Effector CD8-positive, alpha-beta T cell (primary cell): ENCODE measurements at places on chromosomes 11 and 22.

DNA sequence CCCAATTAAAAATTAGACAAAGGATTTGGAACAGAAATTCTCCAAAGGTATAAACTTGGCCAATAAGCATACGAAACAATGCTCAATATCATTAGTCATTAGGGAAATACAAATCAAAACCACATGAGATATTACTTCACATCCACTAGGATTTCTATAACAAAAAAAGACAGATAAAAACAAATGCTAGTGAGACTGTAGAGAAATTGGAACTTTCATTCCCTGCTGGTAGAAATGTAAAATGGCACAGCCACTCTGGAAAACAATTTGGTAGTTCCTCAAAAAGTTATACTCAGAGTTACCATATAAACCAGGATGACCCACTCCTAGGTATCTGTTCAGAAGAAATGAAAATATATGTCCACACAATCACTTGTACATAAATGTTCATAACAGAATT lies 71.6 kb downstream of the RPL27A start:
- no peak for DNase-seq

GRCh38 chr22:20588092-20588842 lies 80.9 kb downstream of the MED15 start:
- DNase-seq, result no peak

GRCh38 chr11:111910676-111911562 lies 651 bp downstream of the CRYAB start:
- no peak for DNase-seq

DNA sequence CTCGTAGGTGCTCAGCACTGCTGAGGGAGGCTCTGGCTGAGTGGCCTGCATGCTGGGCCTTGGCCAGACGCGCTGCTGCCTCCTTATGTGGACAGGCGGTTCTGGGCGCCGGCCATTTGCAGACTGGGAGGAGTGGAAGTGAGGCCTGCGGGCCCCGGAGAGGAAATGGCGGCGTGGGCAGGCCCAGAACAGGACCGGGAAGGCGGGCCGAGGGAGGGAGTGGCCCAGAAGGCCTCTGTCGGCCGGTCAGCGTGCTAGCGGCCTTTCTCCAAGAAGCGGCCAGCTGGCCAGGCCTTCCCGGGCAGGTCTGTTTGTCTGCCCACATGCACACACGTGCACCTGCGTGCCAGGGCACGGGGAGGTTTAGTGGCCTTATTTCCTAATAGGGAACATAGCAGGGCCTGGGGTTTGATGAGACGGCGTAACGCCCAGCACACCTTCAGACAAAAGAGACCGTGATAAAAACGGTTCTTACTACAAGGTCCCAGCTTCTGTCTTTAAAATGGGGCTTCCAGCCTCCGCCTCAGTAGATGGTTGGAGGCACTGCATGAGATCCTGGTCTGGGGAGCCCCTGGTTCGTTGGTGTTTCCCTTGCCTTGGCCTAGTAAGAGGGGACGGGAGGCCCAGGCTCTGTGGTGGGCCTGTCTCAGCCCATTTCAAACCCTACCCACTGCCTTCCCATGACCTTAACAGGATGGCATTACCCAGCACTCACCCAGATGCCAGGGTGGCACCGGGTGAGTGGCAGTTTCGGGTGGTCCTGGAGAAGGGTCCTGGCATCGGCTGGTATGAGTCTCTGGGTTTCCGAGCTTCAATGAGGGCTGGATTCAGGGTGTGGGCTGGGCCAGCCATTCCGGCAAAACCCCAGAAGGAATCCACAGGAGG lies 65.1 kb upstream of the PPARA start:
- DNase-seq, result no peak

DNA sequence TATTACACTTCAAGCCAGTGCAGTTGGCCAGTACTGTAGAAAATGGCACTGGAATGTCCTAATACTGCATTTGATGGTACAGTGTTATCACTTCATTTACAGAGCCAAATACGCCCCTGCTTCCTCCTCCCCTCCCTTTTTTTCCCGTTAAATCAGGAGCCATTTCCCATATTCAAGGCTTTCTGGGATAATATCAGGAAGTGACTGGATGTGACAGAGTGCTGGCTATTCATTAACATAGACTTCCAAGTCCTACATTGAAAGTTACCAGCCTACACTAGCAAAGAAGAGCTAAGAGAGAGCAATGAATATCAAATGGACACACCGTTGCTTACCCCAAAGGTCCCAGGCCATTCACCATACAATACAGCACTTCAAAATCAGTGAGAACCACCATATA lies 32.1 kb upstream of the ABCC8 start:
- no peak for DNase-seq
